ENCODE measurements at places on chromosomes 4 and X. TPM values are rescaled to one million over a fixed set of nuclear protein-coding genes. Genes with fewer than 3 reads are reported as not detected.

Gene SLITRK4
- total RNA-seq = 6.1 TPM

Gene PNCK
- 0.32 TPM for total RNA-seq

DNA sequence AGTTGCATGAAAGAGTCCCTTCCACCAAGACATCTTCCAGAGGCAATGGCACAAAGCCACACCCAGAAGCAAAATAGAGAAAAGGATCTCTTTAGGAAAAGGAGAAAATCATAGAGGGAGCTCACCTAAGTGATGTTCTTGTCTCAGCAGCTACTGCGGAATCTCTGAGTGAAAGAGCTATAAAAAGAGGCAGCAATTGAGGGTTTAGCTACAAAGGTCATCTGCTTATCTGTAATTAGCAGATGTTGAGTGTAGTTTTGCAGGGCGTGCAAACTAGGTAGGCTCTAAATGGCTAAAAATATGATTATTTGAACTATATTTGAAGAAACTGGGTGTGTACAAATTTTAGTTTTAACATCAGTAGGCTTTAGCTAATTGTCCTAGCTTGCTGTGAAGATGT is 276.0 kb downstream of the HS3ST1 start:
- DNase-seq = no peak

DNA sequence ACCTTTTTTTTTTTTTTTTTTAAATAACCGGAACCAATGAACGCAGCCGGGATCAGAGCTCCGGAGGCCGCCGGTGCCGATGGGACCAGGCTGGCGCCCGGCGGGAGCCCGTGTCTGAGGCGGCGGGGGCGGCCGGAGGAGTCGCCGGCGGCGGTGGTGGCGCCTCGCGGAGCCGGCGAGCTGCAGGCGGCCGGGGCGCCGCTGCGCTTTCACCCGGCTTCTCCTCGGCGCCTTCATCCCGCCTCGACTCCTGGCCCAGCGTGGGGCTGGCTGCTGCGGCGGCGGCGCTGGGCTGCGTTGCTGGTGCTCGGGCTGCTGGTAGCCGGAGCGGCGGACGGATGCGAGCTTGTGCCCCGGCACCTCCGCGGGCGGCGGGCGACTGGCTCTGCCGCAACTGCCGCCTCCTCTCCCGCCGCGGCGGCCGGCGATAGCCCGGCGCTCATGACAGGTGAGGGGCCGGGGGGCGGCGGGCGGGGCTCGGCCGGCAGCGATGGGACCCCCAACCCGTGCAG is 337 bp downstream of the STIM2 start:
- peak; percentile 59 for DNase-seq

DNA sequence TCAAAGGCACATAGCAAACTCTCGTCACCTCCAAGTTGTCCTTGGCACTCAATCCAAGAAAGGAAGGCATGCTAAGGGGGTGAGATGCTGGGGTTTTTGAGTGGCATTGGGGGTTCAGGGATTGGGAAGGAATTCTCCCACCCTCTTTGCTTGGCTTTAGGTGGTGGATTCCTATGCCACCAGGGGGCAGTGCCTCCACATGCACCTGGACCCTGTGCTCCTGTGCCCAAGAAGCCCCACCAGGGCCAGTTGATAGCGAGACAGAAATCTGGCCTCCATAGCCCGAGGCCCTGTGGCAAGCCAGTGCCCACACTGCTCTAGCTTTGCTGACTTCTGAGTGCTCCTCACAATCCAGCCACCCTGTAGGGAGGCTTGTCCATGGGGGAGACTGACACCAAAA is 2.0 kb upstream of the FATE1 start:
- DNase-seq = peak; percentile 1

- no peak for DNase-seq
These were observed 97.9 kb upstream of the CCDC160 start for GRCh38 chrX:134139090-134139489.

DNA sequence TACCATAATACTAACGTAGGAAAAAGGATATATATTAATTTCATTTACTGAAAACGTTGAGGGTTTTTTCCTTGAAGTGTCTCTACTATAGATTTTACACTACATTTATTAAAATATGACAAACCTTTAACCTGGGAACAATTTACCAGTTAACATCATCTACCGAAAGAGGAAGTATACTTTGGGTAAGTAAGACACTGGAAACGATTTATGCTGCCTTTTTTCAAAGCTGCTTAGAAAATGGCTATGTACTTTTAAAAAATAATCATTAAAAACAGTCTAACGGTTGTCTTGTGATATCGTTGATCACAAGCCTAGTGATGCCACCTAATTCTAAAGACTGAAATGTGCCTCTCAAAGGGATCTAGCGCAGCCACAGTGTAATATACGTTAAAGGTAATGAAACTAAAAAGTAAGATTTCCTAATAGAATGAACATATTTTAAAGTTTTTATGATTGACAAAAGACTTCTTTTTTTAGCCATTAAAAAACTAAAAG is 50.4 kb downstream of the STX18 start:
- DNase-seq = no peak

- peak; percentile 90 for DNase-seq
These were observed 512.5 kb upstream of the SLIT2 start for GRCh38 chr4:19739101-19739651.

GRCh38 chrX:4206941-4207340 is 493.5 kb upstream of the PRKX start:
- no peak for DNase-seq

Gene USP26
- not detected for total RNA-seq

DNA sequence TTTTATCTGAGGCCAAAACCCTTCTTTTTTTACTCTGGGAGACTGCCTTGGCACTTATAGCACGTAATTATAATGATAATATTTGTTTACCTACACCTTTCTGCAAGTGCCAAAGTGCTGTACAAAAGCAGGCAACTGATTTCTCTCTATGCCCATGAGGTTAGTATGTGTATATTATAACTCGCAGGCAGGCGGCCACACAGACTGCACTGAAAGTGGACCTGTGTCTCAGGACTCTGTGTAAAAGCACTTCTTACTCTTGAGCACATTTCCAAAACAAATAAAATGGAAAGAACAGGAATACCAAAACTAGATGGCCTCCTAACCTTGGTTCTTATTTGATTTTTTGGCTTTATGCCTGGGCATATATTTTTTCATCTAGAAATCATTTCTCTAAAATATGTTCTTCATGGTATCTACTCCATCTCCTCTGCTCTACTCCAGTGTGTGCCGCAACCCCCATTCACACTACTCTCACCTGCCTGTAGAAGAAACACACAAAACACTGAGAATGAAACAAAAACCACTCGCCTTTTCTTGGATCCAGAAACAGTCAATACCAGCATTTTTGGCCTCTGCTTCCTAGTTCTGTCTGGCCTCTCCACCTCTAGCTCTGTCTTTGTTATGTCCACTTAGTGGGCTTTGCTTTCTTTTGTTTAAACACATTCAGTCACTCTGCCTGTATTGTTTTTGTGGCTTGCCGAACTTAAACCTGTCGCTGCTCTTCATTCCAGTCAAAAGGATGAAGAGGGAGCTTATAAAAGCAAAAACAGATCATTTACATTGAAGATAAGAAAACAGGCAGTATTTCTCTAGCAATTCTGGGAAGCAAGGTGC is 934.5 kb upstream of the TENM3 start:
- DNase-seq = no peak

Gene BRS3
- total RNA-seq = not detected

Gene SPOCK3
- total RNA-seq = not detected

Measured in fibroblast of villous mesenchyme (primary cell).